ENCODE measurements at places on chromosomes 13 and 19.

DNA sequence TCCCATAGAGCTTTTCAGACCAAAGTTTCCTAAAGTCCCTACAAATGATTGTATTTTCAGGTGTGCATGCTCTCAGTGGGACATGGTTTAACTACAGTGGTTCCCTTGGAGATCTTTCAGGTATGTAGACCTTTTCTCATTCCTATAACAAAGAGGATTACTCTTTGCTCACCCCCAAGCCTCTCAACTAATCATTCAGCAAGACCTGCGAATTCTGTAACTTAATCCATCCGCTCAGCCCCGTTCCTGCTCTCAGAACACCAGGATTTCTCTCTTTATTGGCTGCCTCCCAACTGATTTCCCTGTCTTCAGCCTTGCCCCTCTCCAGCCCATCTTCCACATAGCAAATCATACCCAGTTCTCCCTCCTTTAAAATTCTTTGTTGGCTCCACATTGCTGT lies 253.6 kb downstream of the MTUS2 start:
- no peak for DNase-seq

GRCh38 chr13:76116751-76117360 lies 480.7 kb downstream of the LMO7 start:
- peak; percentile 24 for DNase-seq

GRCh38 chr13:52128714-52129700 lies at the start of gene NEK5:
Gene NEK5, minus strand, starts transcription at chr13:52129073. Its CDS starts 1,591 bp downstream, at chr13:52127482.
- peak; percentile 13 for DNase-seq

GRCh38 chr19:16394681-16395375 lies 70.2 kb downstream of the KLF2 start:
- DNase-seq = no peak

DNA sequence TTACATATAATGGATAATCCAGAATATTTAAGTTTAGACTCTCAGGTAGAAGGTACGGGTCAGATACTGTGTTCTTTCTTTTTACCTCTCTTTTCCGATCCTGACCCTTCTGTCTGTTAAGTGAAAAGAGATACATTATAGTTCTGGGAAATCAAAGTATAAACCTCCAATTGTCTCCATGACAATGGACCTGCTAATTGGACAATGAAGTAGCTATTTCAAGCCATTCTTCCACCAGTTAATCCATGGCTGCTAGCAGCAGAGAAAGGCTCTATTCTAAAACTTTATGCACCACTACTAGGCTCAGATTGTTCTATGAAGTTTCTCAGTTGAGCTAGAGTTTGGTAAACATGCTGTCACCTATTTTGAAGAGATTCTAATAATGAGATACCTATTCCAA lies 8.3 kb upstream of the NBEA start:
- no peak for DNase-seq

- DNase-seq = no peak
Measured at GRCh38 chr13:26695360-26695705, 65.3 kb downstream of the GPR12 start.

GRCh38 chr13:45940061-45940460 lies 88.5 kb upstream of the SIAH3 start:
- DNase-seq = no peak

DNA sequence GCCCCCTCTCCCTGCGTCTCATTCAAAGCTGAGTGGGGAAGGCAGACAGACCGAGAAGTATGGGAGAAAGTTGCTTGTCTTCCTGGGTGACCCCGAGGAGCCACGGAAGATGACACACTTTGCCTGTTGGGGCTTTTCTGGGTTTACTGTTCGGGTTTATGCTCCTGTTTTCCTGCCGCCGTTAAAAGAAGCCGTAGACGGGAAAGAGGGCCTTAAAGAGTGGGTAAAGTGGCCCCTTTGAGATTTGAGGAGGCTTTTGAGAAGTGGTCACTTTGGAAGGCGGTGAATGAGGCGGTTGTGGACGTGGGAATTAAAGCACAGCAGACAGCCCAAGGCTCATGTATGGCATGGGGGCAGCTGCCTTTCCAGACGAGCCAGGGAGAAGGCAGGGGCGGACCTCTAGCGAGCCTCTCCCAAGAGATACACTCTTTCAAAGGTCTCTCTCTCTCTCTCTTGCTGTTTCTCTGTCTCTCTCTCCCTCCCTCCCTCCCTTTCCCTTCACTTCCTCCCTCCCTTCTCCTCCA lies 493 bp upstream of the LHFPL6 start:
- DNase-seq = no peak

- no peak for DNase-seq
Measured at GRCh38 chr13:65932587-65933239, 1297.4 kb downstream of the PCDH9 start.

- no peak for DNase-seq
Measured at GRCh38 chr13:34017231-34017630, 199.3 kb downstream of the RFC3 start.

- no peak for DNase-seq
Measured at GRCh38 chr13:85974608-85975366, 175.6 kb upstream of the SLITRK6 start.

DNA sequence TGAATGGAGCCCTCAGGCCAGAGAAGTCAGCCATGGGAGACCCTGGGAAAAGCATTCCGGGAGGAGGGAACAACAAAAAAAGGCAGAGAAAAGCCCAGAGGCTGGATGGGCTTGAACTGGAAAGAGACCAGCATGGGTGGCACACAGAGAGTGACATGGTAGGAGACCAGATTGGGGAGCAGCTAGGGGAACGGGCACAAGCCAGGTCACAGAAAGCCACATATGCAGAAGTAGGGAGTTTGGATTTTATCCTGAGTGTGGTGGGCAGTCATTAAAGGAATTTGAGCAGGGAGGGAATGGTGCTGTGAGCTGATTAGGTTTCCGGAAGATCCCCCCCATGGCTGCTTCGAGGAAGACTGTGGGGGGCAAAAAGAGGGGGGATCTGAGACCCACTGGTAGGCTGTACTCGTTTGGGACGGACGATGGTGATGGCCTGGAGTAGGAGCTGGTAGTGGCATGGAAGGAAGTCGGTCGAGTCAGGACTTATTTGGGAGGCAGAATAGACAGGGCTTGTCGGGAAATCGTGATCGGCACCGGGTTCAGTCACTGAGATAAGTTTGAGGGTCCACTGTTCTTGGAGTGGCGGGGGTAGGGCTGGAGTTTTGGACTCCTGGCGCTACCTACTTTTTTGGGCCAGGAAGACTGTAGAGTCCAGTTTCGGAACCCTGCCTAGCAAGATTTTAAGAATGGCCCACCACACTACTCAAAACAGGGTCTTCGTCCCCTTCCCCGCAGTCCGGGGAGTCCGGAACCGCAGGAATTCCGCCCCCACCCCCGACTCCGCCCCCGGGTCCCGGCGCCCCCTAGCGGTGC lies 949 bp downstream of the SERTAD1 start:
- no peak for DNase-seq

GRCh38 chr19:3733549-3734309 lies 25.5 kb downstream of the TJP3 start:
- DNase-seq = no peak

- DNase-seq = peak; percentile 52
Measured at GRCh38 chr19:532561-533363, 1.2 kb downstream of the CDC34 start.

- no peak for DNase-seq
Measured at GRCh38 chr13:59710996-59711701, 452.6 kb downstream of the DIAPH3 start.

- DNase-seq = peak; percentile 31
Measured at GRCh38 chr13:74251778-74252519, 117.7 kb upstream of the KLF12 start.

DNA sequence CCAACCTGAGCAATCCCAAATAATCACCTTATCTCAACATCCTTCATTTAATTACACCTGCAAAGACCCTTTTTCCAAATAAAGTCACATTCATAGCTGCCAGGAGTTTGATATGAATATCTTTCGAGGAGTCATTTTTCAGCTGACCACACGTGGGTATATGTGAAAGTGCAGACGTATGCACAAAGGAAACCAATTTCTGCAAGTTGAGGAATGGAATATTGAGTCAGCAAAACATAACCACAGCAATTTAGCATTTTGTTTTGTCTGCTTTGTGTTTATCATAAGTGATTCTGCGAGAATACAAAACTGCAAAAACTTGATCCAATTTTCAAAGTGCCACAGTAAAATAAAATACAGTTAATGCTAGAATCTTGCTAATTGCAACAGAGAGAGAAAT lies 295.9 kb downstream of the SUCLA2 start:
- no peak for DNase-seq

DNA sequence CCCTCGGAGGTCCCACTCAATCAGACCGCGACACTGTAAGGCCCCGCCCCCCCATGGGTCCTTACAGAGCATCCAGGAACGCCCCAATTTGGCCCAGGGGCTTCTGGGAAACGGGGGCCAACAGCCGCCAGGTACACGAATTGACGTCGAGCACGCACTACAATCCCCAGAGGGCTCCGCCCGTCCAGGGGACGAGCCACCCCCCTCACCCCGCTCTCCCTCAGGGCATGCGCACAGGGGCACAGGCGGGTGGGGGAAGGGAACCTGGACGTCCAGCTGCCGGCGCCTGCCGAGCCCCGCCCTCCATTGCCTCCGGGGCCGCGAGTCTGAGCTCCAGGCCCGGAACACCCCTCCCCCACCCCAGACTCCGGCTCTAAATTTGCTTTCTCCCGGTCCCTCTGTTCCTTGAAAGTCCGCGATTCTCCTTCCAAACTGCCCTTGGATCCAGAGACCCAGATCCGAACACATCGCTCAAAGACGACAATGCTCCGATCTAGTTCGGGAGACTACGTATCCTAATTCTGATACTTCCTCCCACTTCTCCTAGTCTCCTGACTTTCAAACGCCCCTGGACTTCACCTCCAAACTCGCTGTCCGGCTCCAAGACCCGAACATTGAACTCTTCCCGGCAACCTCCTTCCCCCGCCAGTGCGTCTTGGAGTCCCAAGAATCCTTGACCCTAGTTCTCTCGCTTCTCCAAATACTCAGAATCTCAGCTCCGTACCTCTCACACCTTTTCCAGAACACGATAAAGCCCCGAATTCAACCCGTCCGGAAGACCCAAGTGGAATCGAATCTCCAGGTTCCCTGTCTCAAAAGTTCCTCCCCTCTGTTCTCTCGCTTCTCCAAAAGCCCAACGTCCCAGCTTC lies 770 bp downstream of the SERTAD3 start:
- peak; percentile 99 for DNase-seq

GRCh38 chr19:13241231-13242104 lies 91.3 kb downstream of the IER2 start:
- no peak for DNase-seq

GRCh38 chr13:23628765-23629565 lies 58.8 kb downstream of the TNFRSF19 start:
- no peak for DNase-seq

DNA sequence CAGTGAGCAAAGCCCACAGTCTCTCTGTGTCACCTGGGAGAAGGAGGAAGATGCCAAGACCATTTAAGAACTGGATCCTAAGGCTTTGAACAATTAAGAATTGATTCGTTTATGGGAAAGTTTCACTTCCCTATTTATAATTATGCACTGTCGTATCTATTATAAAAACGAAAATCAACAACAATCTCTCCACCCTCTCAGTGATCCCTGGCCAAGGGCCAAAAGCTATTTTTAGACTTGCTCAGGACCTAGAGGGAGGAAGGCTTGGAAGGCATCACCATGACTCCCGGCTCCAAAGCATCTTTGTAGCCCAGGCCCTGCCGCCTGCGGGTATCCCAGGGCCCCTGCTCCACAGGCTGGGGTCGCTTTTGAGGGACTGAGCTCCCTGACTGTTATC lies 1.3 kb downstream of the RHPN2 start:
- no peak for DNase-seq

GRCh38 chr13:24040835-24041234 lies 119.7 kb upstream of the SPATA13 start:
- no peak for DNase-seq

GRCh38 chr13:26872525-26873385 lies 112.2 kb upstream of the GPR12 start:
- DNase-seq = no peak

DNA sequence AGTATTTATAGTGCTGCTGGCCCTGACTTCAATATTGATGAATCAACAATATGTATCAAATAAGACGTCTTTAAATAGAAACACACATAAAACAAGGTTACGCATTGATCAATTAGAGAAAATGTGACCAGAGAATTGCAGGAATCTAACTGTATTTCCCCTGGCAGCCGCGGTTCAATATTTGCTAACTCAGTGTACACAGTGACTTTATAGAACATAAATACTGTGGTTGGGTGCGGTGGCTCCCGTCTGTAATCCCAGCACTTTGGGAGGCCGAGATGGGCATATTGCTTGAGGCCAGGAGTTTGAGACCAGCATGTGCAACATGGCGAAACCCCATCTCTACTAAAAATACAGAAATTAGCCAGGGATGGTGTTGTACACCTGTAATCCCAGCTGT lies 22.8 kb upstream of the UPF3A start:
- DNase-seq = no peak

- DNase-seq = no peak
Measured at GRCh38 chr19:52492201-52492993, 35.1 kb upstream of the ZNF808 start.

- DNase-seq = no peak
Measured at GRCh38 chr19:49390131-49390928, 2.3 kb downstream of the KASH5 start.

GRCh38 chr13:81610644-81611043 lies 1269.7 kb upstream of the SPRY2 start:
- DNase-seq = no peak

GRCh38 chr13:96490496-96490989 lies 400.6 kb downstream of the HS6ST3 start:
- no peak for DNase-seq

- no peak for DNase-seq
Measured at GRCh38 chr19:1276628-1277022, 1.3 kb downstream of the FAM174C start.

GRCh38 chr19:3084943-3085342 lies 9.2 kb upstream of the GNA11 start:
- no peak for DNase-seq

GRCh38 chr19:10643968-10644259 lies 10.2 kb upstream of the ILF3 start:
- DNase-seq = no peak

DNA sequence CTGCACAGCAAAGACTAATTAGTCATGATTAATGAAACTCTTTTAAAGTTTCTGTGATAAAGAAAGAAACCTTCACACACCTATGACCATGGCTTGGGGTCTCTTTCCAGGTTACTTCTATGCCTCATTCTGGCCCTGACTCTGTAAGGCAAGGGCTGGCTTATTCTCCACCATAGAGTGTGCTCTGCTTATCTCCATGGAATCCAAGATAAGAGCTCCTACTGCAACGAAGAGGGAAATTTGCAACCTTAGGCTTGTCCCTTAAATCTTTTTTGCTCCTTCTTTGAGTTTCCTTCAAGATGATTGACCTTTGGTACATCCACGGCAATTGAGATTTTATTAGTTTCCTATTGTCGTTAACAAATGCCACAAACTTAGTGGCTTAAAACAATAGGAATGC lies 239.9 kb downstream of the SPRY2 start:
- DNase-seq = no peak

GRCh38 chr13:40058757-40059236 lies 403.3 kb downstream of the COG6 start:
- DNase-seq = peak; percentile 24

GRCh38 chr19:38071647-38072046 lies 152.4 kb downstream of the DPF1 start:
- no peak for DNase-seq

- DNase-seq = no peak
Measured at GRCh38 chr19:41297628-41298347, 12.2 kb upstream of the CCDC97 start.

- DNase-seq = no peak
Measured at GRCh38 chr13:22960827-22961226, 220.0 kb upstream of the SGCG start.

- DNase-seq = no peak
Measured at GRCh38 chr19:50553134-50553703, 15.0 kb downstream of the LRRC4B start.

GRCh38 chr19:16366433-16367260 lies 42.0 kb downstream of the KLF2 start:
- no peak for DNase-seq

All from fibroblast of the conjunctiva (primary cell).